ENCODE measurements at places on chromosomes 1 and 21.

DNA sequence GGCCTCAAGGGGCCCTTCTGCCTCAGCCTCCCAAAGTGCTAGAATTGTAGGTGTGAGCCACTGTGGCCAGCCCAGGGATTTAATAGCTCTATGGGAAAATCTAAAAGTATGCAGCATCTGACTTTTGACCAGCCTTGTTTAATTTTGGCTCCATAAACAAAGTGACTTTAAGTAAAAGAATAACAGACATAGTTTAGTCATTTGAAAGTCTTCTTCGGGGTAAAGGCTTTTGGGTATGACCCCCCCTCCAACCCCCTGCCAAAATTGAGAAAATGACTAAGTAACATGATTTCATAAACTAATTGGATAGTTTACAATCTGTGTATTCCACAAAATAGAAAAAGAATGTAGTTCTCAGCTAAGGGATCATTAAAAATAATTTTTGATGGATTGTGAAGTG lies 17.0 kb downstream of the GPBP1L1 start:
- no peak for DNase-seq

DNA sequence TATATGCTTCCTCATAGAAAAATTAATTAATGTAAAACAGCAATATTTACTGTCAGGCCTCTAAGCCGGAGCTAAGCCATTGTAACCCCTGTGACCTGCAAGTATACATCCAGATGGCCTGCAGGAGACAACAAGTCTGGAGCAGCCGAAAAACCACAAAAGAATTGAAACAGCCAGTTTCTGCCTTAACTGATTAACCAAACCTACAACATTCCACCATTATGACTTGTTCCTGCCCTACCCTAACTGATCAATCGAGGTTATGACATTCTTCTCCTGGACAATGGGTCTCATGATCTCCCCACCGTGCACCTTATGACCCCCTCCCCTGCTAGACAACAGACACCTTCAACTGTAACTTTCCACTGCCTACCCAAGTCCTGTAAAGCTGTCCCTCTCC lies 205.8 kb upstream of the DUSP10 start:
- DNase-seq = no peak

- DNase-seq = no peak
These were observed 63.8 kb downstream of the LMO4 start for GRCh38 chr1:87392248-87393192.

GRCh38 chr1:241130881-241131280 lies 226.1 kb downstream of the RGS7 start:
- DNase-seq = no peak

DNA sequence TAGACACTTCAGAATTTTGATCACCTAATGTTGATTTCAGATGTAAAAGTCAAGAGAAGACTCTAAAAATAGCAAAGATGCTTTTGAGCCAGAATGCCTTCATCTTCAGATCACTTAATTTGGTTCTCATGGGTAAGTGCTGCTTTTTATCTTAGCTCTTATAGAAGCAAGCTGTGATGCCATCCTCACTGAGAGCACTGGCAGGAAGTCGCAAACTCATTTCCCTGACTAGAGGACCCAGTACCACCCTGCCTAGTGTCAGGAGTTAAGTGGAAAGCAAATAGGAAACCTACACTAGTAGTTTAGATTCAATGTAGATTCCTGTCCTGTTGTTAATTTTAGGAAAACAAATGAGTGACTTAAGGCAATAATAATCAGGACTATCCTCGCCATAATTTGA lies 12.1 kb downstream of the IFNAR2 start:
- no peak for DNase-seq

DNA sequence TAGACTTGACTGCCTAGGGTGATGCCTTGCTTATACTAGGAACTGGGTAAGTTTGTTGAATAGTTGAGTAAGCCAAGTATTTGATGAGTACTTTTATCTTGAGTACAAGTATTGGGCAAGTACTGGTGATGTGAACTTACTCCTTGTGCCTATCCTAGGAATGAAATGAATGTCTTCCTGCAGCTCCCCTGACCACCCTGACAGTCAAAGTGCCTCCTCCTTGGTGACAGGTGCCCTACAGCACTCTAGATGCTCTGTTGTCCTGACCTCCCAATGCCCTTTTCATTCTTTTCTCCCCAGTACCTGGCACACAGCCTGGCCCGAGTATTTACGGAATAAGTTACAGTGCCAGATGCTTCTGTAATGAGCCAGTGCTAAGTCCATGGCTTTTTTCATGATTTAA lies 25.5 kb downstream of the PCSK9 start:
- DNase-seq = no peak

- peak; percentile 45 for DNase-seq
These were observed 6.3 kb downstream of the CELF3 start for GRCh38 chr1:151710187-151710840.

DNA sequence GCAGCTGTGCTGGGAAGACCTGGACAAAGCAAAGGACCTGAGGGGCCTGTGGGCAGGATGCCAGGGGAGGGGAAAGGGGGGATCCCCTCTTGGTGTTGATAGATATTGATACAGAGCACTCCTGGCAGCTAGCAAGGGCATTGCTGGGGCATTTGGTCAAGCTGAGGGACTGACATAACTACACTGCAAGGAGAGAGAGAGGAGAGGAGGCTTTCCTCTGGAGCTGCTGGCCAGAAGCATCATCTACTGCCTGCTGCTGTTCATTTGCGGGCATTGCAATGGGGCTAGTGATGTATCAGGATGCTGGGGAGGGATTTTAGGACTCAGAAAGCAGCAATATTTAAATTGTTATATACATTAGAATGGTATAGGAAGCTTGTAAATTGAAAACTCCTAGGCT lies 142.0 kb downstream of the ZNF648 start:
- DNase-seq = no peak

DNA sequence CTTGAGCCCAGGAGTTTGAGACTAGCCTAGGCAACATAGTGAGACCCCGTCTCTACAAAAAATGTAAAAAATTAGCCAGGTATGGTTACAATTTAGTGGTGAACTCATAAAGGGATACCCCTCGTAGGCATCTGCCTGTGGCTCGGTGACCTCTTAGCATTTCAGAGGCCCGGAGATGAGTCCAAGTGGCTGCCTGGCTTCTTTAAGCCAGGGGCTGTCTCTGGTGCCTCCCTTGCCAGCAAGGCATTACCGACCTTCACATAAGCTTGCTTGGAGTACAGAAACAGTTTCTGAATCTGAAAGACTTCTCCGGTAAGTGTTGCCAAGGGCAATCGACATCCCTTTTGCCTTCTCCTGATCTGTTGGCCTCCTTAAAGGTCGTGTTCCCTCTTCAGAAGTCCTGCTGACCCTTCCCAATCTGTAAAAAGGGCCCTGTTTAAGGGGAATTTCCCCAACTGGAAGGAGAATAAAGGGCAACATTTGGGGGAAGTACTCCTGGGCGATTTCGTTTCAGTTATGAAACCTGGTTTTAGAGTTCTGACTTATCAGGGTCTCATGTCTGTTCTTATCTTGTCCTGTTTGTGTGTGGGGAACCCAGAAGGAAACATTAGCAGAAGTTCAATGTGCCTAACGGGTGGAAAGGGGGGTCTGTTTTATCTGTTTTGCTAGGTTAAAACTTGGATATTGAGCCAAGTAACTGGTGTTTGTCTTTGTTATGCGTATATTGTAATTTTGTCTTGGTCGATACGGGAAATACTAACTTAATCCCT lies 32.9 kb downstream of the KIFAP3 start:
- no peak for DNase-seq

DNA sequence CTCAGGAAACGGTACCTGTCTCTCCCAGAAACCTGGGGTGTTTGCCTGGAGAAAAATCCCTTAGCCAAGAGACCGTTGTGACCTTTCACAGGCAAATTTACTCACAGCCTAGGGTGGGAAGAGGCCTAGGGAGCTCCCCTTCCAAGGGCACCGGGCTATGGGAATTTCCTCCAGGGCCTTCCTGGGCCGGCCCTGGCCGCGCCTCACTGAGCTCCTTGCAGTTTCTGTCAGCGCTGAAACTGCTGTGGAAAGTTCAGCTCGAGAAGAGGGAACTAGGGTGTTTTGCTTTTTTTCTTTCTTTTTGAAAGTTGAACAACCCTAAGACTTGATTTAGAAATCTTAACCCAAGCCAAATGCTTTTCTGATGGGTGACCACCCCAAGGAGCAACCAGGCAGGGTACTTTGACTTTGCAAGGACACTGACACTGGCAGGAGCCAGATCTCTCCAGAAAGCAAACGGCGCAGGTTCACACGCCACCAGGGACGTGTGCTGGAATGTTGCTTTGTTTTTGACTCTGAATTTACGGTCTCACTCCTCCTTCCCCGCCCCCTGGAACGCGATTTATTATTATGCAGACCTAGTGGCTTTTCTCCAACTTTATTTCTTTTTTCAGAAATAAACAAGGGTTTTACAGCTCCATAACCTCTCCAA lies 229.6 kb upstream of the JUN start:
- DNase-seq = no peak

DNA sequence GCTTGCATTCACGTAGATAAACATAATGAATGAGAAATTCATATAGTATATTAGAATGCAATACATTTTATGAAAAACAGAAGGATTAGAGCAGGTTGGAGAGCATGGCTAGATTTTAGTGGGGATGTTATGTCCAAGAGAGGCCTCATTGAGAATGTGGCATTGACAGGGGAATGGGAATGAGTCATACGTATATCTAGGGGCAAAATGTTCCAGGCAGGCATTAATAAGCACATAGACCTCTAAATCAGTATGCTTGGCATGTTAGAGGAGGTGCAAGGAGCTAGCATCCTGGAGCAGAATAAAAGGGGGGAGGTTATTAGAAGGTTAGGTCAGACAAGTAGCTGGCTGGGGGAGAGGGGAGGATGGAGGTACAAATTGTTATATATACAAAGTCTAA lies 93.0 kb downstream of the USH2A start:
- DNase-seq = no peak

All from activated CD4-positive, alpha-beta T cell treated with anti-CD3 and anti-CD28 coated beads, Interleukin-2, amount 50 U/mL, for 1 hour (primary cell).